Activated CD4-positive, CD25-positive, alpha-beta regulatory T cell (primary cell): ENCODE measurements at places on chromosomes 2 and 18.
A peak's percentile ranks its signal among the peaks of the same experiment; 100 is the strongest.

DNA sequence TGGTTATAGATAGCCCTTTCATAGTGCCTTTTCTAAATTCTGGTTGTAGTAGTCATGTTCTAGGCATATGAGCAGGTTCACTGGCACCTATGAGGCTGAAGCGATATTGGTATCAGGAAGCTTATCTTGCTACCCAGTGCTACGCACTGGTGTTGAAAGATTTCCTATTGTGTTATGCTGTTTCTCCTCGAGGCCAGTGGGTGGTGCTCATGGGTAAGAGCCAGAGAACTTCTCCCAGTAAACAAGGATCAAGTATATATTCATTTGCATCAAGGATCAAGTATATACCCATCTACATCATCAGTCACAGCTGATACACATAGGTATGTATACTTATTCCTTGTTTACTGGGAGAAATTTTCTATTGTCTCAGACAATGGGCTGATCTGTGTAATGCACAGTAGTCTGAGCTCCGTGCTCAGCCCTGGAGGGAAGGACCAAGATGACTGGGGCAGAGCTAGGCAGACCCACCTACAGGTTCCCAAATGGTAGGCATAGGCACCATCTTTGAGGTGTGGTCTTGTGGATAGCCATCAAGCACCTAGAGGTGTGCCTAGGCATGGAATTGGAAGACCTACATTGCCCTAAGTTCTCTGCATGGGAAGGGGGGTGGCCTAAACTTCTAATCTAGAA is 101.2 kb upstream of the GALNT13 start:
- no peak for DNase-seq

GRCh38 chr2:223273995-223274394 is 222.0 kb downstream of the KCNE4 start:
- no peak for DNase-seq

DNA sequence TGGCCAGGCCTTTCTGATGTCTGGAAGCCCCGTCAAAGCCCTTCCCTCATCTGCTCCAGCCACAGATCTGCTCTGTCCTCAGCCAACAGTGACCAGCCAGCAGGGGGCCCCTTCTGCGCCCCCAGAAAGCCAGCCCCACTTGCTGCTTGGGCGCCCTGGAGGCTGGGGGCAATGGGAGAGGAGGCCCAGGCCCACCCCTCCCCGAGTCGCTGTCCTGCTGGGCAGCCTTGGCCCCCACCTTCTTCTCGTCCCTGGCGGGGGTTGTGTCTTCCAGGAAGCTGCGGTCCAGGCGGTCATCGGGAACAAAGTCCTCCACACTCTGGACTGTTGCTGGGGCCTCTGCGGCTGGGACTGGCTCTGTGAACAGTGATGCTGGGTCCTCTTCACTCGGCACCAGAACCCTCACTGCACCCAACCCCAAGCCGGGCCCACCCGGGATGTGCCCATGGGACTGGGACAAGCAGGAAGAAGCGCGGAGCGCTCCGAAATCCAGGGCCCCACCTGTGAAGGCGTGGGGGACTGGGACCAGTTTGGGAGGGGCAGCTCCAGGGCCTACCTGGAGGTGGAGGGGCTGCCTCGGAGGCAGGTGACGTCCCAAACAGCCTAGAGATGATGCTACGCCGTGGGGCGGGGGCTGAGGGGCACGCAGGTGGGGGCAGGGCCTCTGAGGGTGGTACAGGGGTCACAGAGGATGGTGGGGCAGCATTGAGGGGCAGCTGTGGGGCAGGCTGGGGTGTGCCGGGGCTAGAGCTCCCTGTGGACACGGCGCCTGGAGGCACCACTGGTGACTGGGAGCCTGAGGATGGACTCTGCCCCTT is 257.6 kb downstream of the ANKRD30B start:
- DNase-seq: no peak

- DNase-seq: no peak
Observed at GRCh38 chr18:40555914-40556313, 1399.1 kb upstream of the PIK3C3 start.

- DNase-seq: no peak
Observed at GRCh38 chr2:42791606-42792005, 777 bp downstream of the HAAO start.

DNA sequence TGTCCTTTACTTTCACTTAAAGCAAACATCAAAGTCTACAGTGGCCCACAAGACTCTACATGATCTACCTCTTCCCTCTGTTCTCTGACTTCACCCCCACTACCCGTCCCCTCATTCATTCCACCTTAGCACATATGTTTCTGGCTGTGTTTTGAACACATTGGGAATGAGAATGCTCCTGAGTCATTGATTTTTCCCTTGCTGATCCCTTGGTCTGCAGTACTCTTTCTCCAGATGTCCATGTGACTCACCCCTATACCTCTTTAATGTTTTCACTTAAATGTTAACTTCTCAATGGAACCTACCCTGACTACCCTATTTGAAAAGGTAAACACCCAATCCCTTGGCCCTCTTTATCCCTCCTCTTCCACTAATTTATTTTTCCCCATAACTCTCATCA is 30.7 kb upstream of the FRZB start:
- no peak for DNase-seq

GRCh38 chr2:72278046-72278445 is 130.4 kb upstream of the CYP26B1 start:
- DNase-seq: no peak

- no peak for DNase-seq
Observed at GRCh38 chr2:237344942-237345341, 69.0 kb downstream of the COL6A3 start.

- no peak for DNase-seq
Observed at GRCh38 chr2:205610437-205610836, 71.9 kb upstream of the NRP2 start.

DNA sequence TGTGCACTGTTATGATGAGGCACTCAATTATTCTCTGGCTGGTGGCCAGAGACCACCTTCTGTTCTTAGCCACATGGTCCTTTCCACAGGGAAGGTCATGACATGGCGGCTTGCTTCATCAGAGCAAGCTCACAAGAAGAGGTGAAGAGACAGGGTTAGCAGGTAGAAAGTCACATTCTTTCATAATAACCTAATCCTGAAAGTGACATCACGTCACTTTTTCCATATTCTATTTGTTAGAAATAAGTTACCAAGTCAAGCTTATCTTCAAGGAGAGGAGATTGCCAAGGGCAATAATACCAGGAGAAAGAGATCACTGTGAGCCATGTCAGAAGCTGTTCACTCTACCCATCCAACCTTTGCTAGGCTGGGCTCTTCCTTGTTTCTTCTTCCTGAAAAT is 139.4 kb downstream of the OSR1 start:
- DNase-seq: no peak

GRCh38 chr2:42138163-42139015 is 30.8 kb upstream of the EML4 start:
- DNase-seq: no peak

DNA sequence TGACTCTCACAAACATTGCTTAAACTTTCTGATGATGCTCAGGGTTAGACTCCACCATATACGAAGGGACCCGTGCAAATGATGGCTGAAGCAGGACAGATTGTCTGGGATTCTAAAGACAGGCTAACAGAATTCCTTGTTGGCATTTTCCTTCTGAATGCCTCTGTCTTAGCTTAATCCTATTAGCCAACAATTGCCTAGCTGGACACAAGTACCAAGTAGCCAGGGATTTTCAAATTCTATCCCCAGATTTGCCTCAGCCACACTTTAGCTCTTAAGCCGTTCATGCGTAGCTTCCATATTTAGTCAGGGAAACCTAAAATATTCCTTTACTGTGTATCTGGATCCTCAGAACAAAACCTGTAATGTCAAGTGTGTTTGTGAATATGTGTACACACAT is 40.0 kb downstream of the COL4A3 start:
- DNase-seq: no peak

DNA sequence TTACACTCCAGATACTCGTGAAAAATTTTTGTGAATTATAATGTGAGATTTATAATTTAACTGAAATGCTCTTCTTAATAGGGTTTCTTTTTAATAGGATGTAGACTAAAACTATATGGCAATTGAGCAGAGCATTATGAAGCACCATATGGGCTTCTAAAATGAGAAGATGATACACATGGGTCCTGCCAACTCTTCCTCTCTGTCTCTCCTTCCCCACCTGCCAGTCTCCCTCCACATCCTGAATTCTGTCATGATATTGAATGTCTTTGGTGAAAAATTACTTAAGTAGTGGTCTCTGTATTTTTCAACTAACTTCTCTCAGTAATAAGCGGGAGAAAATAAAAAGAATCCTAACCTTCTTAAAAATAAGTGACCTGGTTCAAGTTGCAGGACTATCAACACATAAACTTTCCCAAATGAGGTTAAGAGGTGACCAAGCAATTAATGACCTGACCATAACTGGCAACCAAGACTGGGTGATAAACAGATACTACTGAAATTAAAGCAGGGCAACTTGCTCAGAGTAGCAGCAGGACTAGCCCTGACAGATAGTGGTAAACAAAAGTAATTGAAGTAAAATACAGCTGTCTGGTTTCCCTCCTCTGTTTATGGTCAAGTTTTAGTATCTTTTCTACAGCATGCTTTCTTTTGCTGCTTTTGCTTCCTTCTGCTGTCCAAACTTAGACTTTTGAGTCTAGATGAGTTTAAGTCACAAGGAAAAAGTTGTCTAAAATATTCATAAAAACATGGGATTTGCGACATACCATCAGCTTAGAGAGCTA is 117.1 kb upstream of the PDE1A start:
- no peak for DNase-seq

- DNase-seq: no peak
Observed at GRCh38 chr18:34936772-34937171, 104.4 kb upstream of the MAPRE2 start.

DNA sequence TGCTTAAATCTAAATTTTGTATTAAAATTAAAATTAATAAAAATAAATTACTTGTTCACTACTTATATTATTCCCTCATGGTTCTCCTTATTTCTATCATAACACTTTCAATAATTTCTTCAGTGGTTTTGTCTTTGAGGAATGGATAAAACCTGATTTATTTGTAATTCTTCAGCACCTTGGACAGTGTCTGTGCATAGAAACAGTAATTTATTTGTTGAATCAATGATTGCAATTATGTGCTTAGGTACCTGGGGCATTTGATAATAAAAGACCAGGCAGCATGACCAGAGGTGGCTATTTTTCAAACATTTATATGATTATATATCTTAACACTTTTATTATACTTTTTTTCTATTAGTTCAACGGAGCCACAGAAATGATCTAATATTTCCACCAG is 1062.7 kb downstream of the DSC3 start:
- no peak for DNase-seq

DNA sequence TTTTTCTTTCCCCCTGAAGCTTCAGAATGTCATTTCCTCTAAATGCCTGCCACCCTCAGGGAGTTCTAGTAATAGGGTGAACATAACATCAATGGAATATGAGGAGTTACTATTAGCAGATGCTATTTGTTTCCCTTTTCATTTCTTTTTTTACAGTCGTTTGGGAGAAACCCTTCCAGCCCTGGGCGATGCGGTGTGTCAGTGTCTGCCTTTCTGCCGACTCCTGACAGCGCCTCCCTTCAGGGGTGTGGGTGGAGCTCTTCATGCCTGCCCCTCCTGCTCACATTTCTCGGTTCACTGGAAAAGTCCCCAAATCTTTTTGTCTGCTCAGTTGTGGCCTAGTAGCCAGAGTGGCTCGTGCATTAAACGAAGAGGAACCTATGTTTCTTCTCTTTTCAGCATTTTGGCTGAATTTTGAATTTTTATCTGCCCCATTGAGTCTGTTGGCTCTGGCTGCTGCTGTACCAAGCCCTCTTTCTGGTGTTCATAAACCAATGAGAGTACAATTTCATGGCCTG is 72.3 kb downstream of the FMNL2 start:
- DNase-seq: no peak

GRCh38 chr18:58226429-58226828 is 182.4 kb downstream of the NEDD4L start:
- DNase-seq: no peak

GRCh38 chr2:218394298-218395089 is 5.2 kb upstream of the CTDSP1 start:
- DNase-seq: no peak

DNA sequence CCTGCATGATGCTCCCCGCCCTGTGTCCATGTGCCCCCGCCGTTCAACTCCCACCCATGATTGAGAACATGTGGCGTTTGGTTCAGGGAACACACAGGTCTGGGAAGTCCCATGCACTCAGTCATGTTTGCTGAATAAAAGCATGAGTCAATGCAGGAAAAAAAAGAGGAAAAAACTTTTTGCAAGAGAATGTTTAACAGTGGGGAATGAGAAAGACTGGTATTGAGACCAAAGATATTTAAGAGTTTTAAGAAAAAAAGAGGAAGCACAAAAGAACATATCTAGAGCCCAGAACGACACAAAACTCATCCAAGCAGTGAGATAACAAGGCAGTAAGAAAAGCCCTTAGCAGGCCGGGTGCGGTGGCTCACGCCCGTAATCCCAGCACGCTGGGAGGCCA is 279.2 kb upstream of the THSD7B start:
- no peak for DNase-seq

GRCh38 chr2:231648579-231649174 is 56.0 kb downstream of the TEX44 start:
- DNase-seq: peak; percentile 30

GRCh38 chr2:162490052-162490717 is 146.3 kb downstream of the GCA start:
- no peak for DNase-seq

DNA sequence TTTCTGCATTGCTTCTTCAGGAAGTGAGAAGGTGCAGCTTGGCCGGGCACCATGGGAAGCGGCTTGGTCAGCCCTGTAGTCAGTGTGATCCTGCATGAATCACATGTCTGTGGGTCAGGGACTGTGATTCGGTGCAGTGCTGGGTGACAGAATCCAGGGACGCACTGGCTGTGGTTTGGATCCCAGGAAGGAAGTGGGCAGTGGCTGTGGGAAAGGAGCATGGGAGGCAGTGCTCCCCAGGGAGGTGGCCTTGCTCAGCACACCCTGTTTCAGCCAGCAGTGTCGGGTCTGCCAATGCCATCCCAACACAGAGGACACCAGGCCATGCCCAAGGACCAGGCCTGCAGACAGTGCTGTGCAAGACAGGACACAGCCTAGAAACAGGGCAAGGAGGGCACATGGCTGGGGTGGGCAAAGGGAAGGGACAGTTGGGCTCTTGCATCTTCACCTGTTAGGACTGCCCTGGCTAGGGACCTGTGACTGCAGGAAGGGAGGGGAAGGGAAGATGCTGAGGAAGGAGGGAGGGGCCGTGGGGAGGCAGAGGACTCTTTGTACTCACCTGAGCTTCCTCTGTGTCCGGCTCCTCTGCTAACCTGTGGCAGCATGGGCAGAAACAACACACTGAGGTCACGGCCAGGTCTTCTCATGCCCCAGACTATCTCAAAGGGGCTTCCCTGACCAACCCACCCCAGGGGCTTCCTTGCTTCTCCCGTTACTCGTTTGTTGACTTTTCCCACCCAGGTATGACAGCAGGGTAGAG is 37.2 kb upstream of the DNMT3A start:
- DNase-seq: no peak

- DNase-seq: no peak
Observed at GRCh38 chr2:203122317-203122986, 107.8 kb downstream of the NBEAL1 start.
